Cardiac muscle cell (in vitro differentiated cells and primary cell): ENCODE measurements at places on chromosomes 2 and 18.

GRCh38 chr2:31012406-31012805, 125.8 kb downstream of the GALNT14 start:
- no peak for DNase-seq

- no peak for DNase-seq
Observed at GRCh38 chr2:136113209-136113971, 4.6 kb downstream of the CXCR4 start.

DNA sequence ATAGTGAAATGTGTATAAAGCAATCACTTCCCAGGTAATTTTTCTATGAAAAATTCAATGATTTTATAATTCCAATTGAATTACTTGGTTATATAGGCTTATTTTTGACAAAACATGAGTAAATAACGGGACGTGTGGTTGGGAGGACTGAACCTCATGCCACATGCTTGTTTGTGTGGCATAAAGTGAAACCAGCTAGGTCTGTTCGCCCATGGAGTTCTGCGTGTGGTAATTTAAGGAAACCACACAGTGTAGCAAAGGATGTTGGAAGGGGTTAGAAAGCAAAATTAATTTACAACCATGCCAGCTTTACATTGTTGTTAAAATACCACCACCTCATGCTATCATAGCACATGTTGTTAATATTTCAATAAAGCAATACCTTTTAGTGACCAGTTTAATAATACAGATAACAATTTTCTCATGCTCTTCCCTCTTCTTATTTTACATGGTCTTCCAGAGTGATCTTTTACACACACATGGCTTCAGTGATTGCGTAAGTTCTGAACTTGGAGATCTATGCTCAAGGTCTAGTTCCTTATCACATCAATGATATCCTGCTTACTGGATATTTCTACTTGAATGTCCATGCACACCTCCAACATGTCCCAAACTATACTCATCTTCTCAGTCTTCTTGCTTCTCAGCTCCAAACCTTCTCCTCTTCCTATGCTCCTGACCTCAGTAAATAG, 156.4 kb upstream of the ITGA4 start:
- no peak for DNase-seq

- DNase-seq = peak; percentile 45
Observed at GRCh38 chr2:12675801-12676200, 40.9 kb upstream of the TRIB2 start.

DNA sequence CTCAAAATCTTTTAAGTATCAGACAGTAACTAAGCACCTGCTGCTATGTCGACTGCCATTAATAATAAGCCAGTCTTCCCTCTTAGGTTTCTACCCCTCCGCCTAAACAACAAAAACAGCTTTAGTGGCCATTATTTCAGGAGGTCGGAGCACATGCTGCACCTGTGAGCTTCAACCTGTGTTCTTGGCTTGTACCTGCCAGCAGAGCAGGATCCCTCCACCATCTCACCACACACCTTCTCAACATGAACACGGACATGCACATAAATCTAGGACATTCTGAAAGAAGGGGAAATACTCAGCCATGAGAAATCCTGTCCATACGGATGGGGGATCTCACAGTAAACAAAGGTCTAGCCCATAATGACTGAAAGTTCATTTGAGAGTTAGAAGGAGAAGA, 3.7 kb downstream of the CYB5A start:
- DNase-seq = no peak

GRCh38 chr2:218861645-218862318, 2.2 kb downstream of the WNT6 start:
- no peak for DNase-seq

DNA sequence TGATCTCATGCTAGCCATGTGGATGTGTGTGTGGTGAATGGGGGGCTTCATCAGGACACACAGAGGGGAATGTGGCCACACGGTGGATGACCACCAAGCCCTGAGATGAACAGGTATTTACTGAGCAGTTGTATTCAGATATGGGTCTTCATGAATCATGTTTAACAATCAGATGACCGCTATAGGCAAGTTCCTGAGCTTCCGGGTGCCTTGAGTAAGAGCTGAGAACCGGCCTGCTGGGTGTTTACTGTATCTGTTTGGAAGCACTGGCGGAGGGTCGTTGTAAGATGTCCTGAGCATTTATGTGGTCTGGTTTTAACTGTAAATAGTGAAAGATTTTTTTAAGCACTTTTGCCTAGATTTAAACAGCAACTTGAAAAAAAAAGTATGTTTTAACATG, 43.9 kb downstream of the BOLA3 start:
- DNase-seq = no peak

GRCh38 chr18:35810520-35810919, 162.0 kb upstream of the RMP24 start:
- DNase-seq = no peak

DNA sequence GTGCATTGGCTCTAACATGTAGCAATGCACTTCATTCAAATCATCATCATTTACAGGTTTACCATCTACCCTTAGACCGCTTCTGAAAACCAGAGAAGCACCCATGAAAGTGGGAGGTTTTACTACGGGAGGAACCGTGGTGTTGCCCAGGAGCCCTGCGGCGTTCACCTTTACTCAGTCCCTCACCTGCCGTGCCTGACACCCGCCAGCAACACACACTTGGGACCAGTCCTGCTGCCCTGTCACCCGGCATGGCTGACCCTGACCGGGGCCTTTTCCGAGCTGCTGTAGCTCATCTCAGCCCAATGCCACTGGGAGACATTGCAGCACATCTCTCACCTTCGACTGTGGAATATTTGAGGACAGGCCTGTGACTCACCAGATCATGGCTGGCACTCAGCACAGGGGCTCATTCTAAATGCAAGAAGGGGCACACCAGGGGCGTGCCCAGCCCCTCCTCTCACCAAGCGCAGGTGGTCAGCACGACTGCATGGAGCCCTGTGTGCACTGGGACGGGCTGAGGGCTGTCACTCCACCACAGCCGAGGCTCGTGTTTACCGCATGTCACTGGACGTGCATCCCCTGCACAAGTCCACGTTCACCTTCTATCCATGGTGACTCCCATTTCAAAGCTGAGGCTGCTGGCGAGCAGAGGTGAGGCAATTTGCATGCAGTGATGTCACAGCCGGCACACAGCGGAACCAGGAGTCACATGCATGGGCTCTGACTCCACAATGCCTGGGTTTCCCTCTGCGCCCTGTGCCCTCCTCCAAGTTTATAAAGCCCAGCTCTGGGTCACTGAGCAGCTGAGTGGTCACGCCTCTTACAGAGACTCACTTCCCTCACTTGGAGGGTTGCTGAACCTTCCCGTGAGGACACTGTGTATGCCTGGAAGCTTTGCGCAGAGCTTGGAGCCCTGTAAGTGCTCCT, 76.7 kb upstream of the SNTG2 start:
- DNase-seq = no peak

GRCh38 chr2:59790186-59791003, 763.1 kb downstream of the BCL11A start:
- DNase-seq = no peak

GRCh38 chr2:229714736-229715541, 584 bp upstream of the DNER start:
- DNase-seq = peak; percentile 87

DNA sequence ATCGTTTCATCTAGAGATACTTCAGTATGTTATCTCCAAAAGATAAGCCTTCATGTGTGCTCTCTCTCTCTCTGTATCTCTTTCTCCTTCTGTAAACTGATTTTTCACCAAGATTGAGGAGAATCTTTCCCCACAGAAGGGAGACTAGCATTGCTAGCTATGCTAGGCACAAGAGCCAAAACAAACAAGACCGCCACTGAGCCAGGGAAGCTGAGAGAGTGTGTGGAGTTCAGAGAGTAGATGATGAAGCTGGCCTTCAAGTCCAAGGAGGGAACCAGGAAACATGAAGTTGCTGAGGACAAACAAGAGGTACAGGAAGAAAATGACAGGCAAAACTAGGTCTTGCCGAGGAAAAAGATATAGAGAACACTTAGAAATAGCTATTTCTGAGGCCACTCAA, 23.4 kb downstream of the DAPL1 start:
- DNase-seq = peak; percentile 30

DNA sequence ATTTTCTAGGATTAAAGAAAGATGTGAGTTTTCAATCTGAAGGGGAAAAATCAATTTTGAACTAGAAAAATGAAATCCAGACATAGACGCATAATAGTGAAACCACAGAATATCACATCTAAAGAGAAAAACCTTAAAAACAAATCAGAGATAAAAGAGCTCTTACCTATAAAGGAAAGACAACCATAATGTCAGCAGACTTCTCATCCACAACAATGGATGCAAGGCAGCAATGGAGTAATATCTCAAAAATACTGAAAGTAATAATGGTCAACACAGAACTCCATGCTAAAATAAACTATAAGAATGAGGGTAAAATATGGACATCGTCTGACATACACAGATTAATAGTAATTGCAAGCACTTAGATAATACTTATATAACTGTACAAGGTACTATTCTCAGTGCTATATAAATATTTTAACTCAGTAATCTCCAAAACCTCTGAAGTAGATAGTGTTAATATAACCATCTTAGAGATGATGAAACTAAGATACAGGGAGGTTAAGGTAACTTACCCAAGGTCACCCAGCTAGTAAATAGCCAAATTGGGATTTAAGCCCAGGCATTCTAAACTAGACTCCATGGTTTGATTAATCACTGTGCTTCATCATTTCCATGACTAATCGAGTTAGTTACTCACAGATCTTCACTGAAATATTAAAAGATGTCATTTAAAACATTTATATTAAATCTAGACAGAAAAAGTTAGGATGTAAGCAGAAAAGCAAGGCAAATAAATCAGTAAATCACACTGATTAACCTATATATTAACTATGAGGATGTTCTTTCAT, 89.4 kb upstream of the SPTBN1 start:
- no peak for DNase-seq

DNA sequence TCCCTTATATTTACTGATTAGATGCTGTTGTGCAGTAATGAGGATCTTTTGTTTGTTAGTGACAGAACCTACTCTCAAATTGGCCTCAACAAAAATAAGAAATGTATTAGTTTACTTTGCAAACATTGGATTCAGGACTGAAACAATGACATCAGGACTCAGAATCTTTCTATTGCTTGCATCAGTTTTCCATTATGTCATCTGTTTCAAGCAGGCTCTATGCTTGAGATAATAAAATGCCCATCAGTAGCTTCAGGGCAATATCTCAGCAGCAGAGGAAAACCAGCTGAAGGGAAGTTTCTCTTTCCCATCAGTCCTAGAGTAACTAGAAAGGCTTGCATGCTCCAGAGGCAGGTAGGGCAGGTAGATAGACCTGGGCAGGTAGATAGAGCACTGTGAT, 375.5 kb upstream of the SLC8A1 start:
- no peak for DNase-seq

DNA sequence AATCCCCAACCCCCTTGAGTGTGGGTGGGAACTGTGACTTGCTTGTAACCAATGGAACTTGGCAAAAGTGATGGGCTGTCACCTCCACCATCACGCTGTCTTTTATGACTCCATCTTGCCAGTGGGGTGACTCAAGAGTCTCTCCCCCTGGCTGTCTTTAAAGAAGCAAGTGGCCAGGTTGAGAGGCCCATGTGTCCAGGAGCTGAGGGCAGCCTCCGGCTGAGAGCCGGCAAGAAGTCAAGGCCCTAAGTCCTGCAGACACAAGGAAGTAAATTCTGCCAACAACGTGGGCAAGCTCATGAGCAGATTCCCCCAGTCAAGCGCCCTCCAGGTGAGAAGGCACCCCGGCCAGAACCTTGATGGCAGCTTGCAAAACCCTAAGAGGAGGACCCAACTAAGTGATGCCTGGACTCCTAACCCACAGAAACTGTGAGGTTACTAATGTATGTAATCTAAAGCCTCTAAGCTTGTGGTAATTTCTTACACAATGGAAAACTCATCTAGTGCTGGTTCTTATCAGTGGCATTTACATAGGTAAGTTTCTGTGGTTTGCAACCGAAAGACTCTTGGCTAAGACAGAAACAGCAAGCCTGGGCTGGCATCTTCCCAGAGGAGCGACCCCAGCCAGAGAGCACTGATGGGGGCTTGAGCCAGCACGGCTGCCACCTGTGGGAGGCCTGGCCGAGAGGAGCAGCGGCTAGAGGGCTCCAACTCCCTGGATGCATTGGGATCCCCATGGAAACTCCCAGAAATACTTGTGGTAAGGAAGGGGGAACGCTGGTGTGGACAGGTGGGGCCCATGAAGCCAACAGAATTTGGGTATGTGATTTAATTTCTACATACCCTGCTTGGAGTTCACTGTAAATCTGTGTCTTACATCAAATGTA, 49.3 kb downstream of the CIB4 start:
- DNase-seq = no peak

- no peak for DNase-seq
Observed at GRCh38 chr2:232367591-232368233, 10.8 kb upstream of the ALPP start.

DNA sequence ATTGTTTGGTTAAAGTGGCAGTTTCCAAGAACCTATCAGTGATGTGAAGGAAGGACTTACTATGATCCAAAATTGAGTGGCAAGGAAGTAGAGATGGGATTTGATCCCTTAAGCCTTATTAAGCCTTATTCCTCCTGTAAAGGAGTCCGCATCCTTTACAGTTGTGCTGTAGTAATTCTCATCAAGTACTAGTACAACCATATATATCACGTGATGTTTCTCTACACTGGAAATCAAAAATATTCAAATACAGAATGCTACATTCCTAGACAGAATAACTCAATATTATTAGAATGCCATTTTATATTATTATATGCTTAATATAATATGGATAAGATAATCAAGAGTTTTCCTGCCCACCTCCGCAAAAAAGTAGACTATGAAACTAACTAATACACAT, 312.4 kb upstream of the SPHKAP start:
- no peak for DNase-seq

GRCh38 chr18:6542296-6542695, 127.6 kb upstream of the L3MBTL4 start:
- no peak for DNase-seq

GRCh38 chr2:60490848-60491247, 62.6 kb downstream of the BCL11A start:
- no peak for DNase-seq

DNA sequence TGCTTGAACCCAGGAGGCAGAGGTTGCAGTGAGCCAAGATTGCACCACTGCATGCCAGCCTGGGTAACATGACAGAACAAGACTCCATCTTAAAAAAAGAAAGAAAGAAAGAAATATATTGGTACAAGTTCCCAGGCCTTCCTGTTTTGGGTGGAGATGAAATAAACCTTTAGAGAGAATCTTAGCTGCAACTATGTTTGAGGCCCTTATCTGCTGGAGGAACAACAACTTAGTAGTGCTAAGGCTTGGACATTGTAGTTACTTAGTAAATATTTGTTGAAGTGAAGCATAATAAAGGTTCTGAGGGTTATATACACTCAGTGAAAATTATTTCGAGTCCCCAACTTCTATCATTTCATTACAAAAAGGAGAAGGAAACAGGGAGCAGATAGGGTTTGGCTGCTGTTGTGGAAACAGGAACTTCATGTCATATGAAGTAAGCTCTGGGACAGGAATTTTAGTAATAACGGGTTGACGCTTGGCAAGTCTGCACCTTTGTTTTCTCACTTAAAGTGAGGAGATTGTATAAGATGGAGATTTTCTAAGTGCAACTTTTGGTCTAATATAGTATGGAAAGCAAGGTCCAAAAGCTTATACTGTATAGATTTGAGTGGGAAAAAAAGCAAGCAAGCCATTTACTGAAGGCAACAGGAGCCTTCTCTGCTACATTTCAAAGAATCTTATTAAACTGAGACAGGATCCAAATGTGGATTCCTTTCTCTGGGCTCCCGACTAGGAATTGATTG, 40.0 kb upstream of the AGPS start:
- peak; percentile 57 for DNase-seq
